Activated naive CD4-positive, alpha-beta T cell treated with anti-CD3 and anti-CD28 coated beads, Interleukin-2, amount 50 U/mL, for 72 hours (primary cell): ENCODE measurements at places on chromosomes 16 and 17. TPM values are rescaled to one million over a fixed set of nuclear protein-coding genes. Genes with fewer than 3 reads are reported as not detected.

Gene PRDM7
- total RNA-seq: not detected

Gene RASD1
- 0.71 TPM for total RNA-seq

Gene GNGT2
- total RNA-seq: 40.2 TPM

Gene EPN3
- total RNA-seq: not detected

Gene MYH8
- total RNA-seq: not detected

Gene YBX2
- total RNA-seq: 1.7 TPM

Gene VASN
- not detected for total RNA-seq

Gene TSPOAP1
- 19.2 TPM for total RNA-seq

Gene CCDC78
- 10.7 TPM for total RNA-seq

Gene GPR179
- 0.02 TPM for total RNA-seq

Gene PLK1
- 80.0 TPM for total RNA-seq

Gene ESRP2
- 0.48 TPM for total RNA-seq

Gene KRTAP9-2
- total RNA-seq: not detected

Gene TPSAB1
- total RNA-seq: 0.77 TPM

Gene ITGB3
- total RNA-seq: 0.10 TPM

Gene GNAO1
- 0.25 TPM for total RNA-seq

Gene ITGB4
- 1.1 TPM for total RNA-seq

Gene CCL7
- not detected for total RNA-seq

Gene HS3ST2
- total RNA-seq: not detected
